Activated CD8-positive, alpha-beta memory T cell treated with anti-CD3 and anti-CD28 coated beads, Interleukin-2, amount 10 ng/mL, durations not matched to agents 7 days and 5 days (primary cell): ENCODE measurements at places on chromosomes 5 and 9. TPM values are rescaled to one million over a fixed set of nuclear protein-coding genes. Genes with fewer than 3 reads are reported as not detected.
A peak's percentile ranks its signal among the peaks of the same experiment; 100 is the strongest.

Gene NUTM2G
- total RNA-seq, result not detected

Gene FABP6
- total RNA-seq, result not detected

Gene OMD
- total RNA-seq, result not detected

DNA sequence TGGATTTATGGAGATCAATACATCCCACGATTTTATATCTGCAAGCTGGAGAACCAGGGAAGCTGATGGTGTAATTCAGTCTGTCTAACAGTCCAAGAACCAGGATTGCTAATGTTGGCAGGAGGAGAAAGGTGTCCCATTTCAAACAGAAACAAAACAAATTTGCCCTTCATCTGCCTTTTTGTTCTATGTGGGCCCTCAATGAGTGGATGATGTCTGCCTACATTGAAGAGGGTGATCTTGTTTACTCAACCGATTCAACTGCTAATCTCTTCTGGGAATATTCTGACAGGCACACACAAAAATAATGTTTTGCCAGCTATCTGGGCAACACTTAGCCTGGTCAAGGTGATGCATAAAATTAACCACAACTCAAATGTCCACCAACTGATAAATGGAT is 65.1 kb upstream of the IL33 start:
- no peak overlapping the region for H3K4me3 ChIP-seq
- no peak overlapping the region for H3K27ac ChIP-seq
- no peak for DNase-seq
- H3K4me1 ChIP-seq, result no peaks in the 10 kb centered on the region
- peaks cover 21% of the 10 kb centered on the region for H3K27me3 ChIP-seq
- H3K36me3 ChIP-seq, result no peaks in the 10 kb centered on the region

DNA sequence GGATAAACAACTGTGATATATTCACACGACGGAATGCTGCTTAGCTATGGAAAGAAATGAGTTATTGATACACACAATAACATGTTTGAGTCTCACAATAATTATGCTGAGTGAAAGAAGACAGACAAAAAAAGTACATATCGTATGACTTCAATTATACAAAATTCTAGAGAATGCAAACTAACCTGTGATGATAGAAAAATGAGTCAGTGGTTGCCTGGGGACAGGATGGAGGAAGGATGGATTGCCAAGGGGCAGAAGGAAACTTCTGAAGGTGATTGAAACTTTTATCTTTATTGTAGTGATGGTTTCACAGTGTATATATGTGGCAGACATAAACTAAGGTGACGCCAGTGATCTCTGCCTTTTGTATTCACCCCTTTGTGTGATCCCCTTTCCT is 7.5 kb upstream of the CARTPT start:
- peaks cover 48% of the 10 kb centered on the region for H3K27me3 ChIP-seq
- H3K4me3 ChIP-seq, result no peak overlapping the region
- no peaks in the 10 kb centered on the region for H3K36me3 ChIP-seq
- H3K4me1 ChIP-seq, result no peaks in the 10 kb centered on the region
- no peak for DNase-seq

GRCh38 chr9:134851020-134851419 is 29.6 kb upstream of the FCN2 start:
- H3K27ac ChIP-seq, result no peak overlapping the region
- H3K4me1 ChIP-seq, result no peaks in the 10 kb centered on the region
- no peaks in the 10 kb centered on the region for H3K36me3 ChIP-seq
- no peak for DNase-seq
- no peaks in the 10 kb centered on the region for H3K27me3 ChIP-seq

DNA sequence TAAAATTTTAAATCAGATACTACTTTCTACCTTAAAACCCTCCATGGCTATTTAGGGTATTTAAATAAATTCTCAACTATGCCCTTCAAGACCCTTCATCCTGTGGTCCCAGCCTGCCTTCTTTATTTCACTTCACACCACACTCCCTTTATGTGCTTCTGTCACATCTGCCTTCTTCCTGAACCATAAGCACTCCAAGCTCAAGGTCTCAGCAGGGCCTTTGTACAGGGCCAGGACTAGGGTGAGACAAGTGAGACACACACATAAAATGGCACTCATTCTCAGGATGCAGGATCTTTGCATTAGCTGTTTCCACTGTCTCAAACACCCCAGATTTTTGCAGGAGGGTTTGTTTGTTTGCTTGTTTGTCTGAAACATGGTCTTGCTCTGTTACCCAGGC is 7.6 kb downstream of the ITK start:
- peaks cover 74% of the 10 kb centered on the region for H3K4me1 ChIP-seq
- H3K4me3 ChIP-seq, result peak overlapping the region; percentile 96
- H3K36me3 ChIP-seq, result peaks cover 79% of the 10 kb centered on the region
- peak; percentile 47 for DNase-seq
- no peaks in the 10 kb centered on the region for H3K27me3 ChIP-seq

DNA sequence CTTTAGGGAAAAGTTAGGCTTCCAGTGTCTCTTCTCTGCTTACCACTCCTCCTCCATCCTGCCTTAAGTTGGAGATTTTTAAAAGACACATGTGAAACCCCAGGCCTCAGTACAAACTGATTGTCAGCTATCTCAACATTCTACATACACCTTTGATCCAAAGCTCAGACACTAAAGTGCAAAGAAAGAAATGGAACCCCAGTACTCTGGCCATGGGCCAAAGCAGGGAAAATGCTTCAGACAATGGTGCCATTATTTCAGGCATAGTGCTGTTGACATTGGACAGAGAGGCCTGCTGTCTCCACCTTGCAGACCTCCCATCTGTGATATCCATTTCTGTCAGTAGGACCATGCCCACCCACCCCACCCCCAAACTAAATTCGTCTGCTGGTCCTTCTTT is 49.1 kb downstream of the G3BP1 start:
- DNase-seq, result no peak
- H3K4me3 ChIP-seq, result no peak overlapping the region
- no peak overlapping the region for H3K27ac ChIP-seq
- H3K27me3 ChIP-seq, result no peaks in the 10 kb centered on the region

GRCh38 chr5:129112295-129112694 is 17.7 kb downstream of the ISOC1 start:
- peaks cover 10% of the 10 kb centered on the region for H3K36me3 ChIP-seq
- no peaks in the 10 kb centered on the region for H3K27me3 ChIP-seq
- peaks cover 8% of the 10 kb centered on the region for H3K4me1 ChIP-seq
- no peak overlapping the region for H3K4me3 ChIP-seq
- DNase-seq, result no peak

- H3K27me3 ChIP-seq, result no peaks in the 10 kb centered on the region
- no peaks in the 10 kb centered on the region for H3K4me1 ChIP-seq
- no peaks in the 10 kb centered on the region for H3K36me3 ChIP-seq
- DNase-seq, result no peak
- H3K27ac ChIP-seq, result no peak overlapping the region
Measured at GRCh38 chr5:155878991-155879575, 447.9 kb upstream of the SGCD start.

DNA sequence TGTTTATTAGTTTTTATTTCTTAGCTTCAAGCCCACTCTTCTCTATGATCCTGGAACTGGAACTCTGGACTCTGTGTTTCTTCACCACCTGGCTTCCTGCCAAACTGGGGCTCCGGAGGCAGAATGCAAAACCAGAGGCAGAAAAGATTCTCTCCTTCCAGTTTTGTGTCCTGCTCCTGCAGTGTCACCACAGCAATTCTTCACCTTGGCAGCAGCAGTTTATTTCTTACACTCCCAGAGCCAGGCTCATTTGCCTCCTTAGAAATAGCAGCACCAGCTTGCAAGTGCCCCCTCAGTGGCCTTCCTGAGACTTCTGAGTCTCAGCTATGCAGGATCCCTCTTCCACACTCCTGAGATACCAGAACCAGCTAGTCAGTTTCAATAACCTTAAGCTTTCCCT is 26.7 kb upstream of the CAMK4 start:
- H3K36me3 ChIP-seq, result no peaks in the 10 kb centered on the region
- peaks cover 8% of the 10 kb centered on the region for H3K4me1 ChIP-seq
- no peak overlapping the region for H3K4me3 ChIP-seq
- DNase-seq, result no peak
- H3K27me3 ChIP-seq, result peaks cover 6% of the 10 kb centered on the region

DNA sequence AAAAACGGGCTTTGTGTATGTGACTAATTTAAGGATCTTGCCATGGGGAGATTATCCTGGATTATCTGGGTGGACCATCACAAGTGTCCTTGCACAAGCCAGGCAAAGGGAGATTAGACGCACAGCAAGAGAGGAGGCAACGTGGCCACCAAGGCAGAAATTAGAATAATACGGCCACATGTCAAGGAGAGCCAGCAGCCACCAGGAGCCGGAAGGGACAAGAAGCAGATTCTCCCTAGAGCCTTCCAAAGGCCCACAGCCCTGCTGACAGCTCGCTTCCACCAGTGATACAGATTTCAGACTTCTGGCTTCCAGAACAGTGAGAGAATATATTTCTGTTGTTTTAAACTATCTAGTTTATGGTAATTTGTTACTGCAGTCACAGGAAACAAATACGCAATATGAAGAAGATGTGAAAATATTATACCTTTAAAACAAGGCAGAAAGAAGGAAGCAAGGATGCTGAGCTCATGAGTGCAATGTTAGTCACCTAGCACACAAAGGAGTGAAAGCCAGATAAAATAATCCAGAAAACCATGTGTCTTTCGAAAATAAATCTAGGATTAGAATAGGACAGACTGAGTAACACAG is 28.7 kb upstream of the F2RL1 start:
- H3K27ac ChIP-seq, result peak overlapping the region; percentile 63
- H3K27me3 ChIP-seq, result no peaks in the 10 kb centered on the region
- H3K4me1 ChIP-seq, result peaks cover 15% of the 10 kb centered on the region
- no peak for DNase-seq
- H3K36me3 ChIP-seq, result peaks cover 3% of the 10 kb centered on the region
- no peak overlapping the region for H3K4me3 ChIP-seq

DNA sequence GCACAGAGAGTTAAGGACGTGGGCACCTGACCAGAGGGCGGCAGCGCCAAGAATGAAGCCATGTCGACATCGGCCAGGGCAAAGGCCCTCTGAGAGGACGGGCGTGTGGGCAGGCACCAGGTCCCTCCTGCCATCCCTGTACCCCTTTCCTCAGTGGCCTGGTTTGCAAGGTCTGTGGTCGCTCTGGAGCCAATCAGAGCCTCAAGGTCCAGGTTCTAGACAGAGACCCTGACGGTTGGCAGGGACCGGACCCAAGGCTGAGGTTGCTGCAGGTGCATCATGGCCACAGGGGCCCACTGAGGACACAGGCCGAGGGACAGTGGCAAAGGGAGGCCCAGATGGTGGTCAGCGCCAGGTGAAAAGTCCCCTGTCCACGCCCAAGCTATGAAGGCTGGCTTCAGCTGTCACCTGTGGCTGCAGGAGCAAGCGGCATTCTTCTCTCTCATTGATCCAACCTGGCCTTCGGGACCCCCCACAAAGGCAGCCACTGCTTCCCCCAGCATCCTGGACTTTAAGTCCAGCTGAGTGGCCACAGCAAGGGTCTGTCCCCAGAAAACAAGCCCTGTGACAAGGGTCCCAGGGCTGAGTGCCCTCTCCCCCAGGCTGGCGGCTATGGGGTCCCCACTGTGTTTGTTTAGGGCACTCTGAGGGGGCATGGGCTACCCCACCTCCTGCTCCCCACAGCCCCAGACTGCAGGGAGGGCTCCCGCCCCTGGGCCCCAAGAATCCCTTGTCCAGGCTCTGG is 48.9 kb downstream of the VAV2 start:
- H3K4me1 ChIP-seq, result no peaks in the 10 kb centered on the region
- no peaks in the 10 kb centered on the region for H3K36me3 ChIP-seq
- H3K27me3 ChIP-seq, result no peaks in the 10 kb centered on the region
- no peak overlapping the region for H3K27ac ChIP-seq

- H3K4me3 ChIP-seq, result no peak overlapping the region
- peak; percentile 26 for DNase-seq
- H3K27me3 ChIP-seq, result peaks cover 2% of the 10 kb centered on the region
- H3K36me3 ChIP-seq, result no peaks in the 10 kb centered on the region
- no peak overlapping the region for H3K27ac ChIP-seq
Measured at GRCh38 chr5:10607666-10608073, 43.8 kb downstream of the ANKRD33B start.

DNA sequence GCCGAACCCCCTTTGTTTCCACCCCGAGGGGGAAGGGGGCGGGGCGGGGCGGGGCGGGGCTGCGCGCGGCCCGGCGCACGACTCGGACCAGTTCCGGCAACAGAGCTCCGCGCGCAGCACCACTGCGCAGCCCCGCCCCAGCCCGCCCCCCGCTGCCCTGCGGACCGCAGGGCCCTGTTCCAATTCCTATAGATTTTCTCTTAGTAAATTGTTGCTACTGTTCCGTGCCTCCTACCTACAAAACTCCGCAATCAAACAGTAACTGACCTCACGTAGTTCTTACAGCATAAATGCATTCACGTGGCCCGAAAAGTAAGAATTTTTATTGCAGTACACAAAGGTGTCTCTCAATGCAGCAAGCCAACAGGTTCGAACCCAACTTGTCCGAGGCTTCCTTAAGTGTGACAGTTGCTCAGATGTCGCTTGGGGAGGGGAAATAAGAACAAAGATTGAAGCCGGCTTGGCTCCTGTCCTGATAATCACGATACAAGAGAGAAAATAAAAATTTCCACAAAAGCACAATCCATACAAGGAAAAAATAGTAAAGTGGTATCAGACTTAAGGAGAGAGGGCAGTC is 1.2 kb upstream of the RNF38 start:
- peak overlapping the region; percentile 94 for H3K27ac ChIP-seq
- H3K4me1 ChIP-seq, result peaks cover 31% of the 10 kb centered on the region
- H3K27me3 ChIP-seq, result no peaks in the 10 kb centered on the region
- peak overlapping the region; percentile 88 for H3K4me3 ChIP-seq
